ENCODE measurements at places on chromosomes 13 and 19.
A peak's percentile ranks its signal among the peaks of the same experiment; 100 is the strongest.

GRCh38 chr19:18672606-18673337 lies 10.7 kb upstream of the CRTC1 start:
- no peak for DNase-seq

- DNase-seq = peak; percentile 88
Measured at GRCh38 chr19:45693106-45693788, 781 bp downstream of the QPCTL start.

DNA sequence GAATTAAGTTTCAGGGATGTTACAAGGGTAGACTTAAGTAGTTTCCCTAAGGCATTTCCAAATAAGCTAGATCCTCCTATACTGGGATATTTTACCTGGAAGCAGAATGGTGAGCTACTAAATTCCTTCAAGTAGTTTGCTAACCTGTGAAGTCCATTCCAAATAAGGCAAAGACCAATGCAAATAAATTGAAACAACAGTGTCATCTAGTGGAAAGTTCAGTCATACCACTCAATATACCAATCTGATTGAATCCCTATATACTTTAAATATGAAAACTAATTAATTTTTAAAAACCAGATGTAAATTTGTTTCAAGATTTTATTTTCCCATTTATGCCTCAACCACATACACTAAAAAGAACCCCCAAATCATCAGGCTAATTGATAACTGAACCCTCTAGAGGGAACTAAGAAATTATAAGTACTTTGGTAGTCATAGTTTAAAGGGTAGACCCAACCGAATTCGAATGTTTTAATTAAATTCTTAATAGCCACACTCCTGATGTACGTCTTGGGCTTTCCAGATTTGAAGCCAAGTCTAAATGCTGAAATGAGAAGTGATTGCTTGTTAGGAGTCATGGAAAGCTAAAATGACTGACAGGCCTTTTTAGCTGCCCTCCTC lies 223.7 kb downstream of the TBC1D4 start:
- no peak for DNase-seq

GRCh38 chr19:14135985-14136508 lies 342 bp downstream of the ASF1B start:
- no peak for DNase-seq

DNA sequence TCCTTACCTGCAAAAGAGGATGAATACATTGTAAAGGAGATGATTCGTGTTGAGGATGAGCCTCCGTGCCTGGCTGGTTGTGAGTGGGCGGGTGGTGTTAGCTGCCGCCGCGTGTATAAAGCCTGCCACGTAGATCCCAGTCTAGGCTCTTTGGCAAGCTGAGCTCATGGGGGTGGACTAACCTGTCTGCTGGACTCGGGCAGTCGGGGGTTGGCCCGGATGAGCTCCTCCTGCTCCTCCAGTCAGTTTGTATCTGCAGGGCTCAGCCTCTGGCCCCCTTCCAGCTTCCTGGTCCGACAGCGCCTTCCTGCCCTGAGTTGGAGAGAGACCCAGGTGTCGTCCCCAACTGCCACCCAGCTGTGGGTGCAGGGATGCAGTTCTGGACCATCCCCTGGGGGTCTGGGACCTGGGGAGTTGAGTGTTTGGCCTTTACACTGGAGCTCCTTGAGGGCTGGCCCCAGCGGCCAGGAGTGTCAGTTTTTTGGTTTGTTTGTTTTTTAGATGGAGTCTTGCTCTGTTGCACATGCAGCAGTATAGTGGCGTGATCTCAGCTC lies 20.9 kb downstream of the TECR start:
- DNase-seq = no peak

- DNase-seq = no peak
Measured at GRCh38 chr13:78881751-78882150, 222.8 kb upstream of the OBI1 start.

- no peak for DNase-seq
Measured at GRCh38 chr13:29846475-29847256, 3.8 kb downstream of the UBL3 start.

DNA sequence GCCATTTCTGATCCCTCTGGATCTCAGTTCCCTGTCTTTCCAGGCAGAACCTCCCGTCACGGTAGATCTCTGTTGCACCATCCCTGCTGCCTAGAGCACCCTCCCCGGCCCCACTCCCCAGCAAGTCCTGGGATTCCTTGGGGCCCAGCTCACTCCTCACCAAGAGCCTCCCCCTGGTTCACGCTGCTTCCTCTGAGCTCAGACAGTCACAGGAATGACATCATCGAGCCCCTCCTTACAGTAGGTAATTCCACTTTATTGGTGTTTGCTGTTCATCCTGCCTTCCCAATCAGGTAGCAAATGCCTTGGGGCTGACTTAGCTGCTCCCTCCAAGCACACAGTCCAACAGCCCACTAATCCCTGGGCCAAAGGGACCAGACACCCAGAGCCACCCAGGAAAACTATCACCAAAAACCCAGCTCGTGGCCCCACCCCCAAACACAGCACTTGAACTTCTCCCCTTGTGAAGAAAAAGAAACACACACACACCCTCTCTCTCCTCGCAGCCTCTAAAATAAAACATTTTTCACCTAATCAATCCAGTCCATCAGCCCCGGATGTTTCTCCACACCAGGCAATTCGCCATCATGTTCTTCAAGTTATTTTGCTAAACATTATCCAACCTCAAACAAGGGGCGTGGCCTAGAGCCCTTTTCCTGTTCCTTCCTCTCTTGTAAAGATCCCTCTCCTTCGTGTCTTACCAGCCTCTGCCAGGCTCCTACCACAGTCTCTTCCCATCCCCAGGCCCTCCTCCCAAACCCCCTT lies 2.5 kb downstream of the NAPA start:
- no peak for DNase-seq

- DNase-seq = no peak
Measured at GRCh38 chr13:100825557-100825956, 151.0 kb upstream of the TMTC4 start.

GRCh38 chr13:102799426-102800144 lies 666 bp downstream of the BIVM start:
- DNase-seq = peak; percentile 44

DNA sequence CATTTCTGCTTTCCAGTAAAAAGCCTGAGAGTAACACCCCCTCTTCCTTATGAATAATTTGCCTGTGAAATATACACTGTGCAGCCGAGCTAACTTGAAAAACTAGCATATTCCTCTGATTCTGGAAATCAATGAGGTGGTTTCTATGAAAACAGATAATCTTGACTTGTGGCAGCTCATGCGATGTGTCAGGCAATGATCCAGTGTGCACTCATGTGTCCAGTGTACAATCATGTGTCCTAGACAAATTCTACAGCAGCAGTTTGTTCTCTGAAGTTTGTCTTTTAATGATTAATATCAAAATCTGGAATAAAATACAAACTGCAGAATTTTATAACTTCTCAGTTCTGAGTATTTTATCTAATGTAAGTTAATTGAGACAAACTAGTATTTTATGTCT lies 2213.9 kb upstream of the PCDH20 start:
- no peak for DNase-seq

DNA sequence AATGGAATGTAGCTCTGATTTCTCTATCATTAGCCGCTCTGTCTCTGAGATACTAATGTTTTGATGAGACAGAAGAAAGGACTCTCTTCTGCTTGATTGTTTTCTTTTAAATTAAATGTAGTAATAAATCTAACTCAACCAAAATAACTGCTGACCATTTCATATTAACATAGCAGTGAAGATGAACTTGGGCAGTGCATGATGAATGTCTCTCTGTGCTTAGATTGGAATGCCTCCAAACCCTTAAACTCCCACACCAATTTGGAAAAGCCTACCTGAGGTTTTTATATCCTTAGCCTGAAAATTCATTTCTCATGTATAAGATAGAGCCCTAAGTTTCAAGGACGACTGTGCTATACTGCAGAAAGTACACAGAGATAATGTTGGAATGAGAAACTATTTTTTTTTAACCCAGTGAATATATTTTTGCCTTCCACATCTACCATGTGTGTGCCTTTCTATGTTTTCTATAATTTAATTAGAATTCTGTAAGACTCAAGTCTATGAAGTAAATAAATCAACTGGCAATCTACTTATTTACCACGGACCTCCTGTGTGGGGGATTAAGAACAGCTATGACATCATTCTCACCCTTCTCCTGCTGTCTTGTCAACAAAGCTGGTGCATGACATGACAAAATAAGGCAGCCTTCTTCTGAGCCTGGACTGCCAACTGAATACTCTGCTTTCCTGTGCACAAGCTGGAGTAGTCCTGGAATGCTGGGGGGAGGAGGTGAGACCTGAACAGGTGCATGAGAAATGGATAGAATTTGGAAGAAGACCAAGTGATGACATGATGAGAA lies 155.5 kb downstream of the FGF9 start:
- DNase-seq = no peak

DNA sequence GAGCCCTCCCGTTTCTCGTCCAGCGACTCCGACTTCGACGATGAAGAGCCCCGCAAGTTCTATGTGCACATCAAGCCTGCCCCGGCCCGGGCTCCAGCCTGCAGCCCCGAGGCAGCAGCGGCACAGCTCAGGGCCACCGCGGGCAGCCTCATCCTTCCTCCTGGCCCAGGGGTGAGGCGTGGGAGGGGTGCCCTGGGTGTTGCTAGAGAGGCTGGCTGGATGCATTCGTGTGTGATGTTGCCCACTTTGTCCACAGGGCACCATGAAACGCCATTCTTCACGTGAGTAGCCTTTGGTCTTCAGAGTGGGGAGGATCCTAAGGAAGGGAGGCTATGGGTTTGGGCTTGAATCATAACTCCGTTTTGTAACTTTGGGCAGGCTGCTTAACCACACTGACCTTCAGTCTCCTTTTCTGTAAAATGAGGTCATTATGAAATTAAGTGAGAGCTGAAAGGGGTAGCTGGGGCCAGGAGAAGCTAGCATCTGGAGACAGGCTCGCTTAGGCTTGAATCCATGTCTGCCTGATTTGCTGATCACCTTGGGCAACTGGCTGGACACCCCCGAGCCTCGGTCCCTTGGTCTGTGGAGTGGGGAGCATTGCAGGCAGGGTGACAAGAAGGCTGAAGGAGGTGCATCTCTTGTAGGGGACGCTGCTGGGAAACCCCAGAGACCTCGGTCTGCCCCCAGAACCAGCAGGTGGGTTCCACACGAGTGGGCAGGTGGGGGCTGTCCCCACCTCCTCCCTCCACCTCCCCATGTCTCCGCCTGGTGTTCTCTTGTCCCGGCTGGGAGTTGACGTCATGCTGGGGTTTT lies 18.7 kb upstream of the B3GNT3 start:
- DNase-seq = no peak

- no peak for DNase-seq
Measured at GRCh38 chr13:99045396-99045795, 67.5 kb upstream of the DOCK9 start.

- DNase-seq = peak; percentile 70
Measured at GRCh38 chr13:42395086-42395821, 123.3 kb downstream of the AKAP11 start.

DNA sequence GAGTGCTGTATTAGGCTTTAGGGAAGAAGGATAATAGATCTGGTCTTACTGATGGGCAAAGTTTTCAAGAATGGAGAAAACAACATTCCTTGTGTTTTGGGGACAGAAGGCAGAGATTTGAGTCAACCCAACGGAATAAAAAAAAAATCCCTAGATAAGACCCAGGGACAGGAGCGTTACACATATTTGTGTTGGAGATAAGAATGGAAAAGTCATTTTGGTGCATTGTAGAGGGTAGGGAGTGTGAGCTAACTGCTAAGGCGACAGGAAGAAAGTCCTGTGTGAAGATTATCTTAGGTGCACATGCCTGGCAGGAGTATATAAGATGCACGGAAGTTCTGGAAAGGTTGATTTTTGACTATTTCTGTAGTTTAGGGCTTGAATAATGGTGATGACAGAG lies 450.3 kb upstream of the ARGLU1 start:
- no peak for DNase-seq

GRCh38 chr13:33058776-33059327 lies 42.6 kb downstream of the KL start:
- no peak for DNase-seq

DNA sequence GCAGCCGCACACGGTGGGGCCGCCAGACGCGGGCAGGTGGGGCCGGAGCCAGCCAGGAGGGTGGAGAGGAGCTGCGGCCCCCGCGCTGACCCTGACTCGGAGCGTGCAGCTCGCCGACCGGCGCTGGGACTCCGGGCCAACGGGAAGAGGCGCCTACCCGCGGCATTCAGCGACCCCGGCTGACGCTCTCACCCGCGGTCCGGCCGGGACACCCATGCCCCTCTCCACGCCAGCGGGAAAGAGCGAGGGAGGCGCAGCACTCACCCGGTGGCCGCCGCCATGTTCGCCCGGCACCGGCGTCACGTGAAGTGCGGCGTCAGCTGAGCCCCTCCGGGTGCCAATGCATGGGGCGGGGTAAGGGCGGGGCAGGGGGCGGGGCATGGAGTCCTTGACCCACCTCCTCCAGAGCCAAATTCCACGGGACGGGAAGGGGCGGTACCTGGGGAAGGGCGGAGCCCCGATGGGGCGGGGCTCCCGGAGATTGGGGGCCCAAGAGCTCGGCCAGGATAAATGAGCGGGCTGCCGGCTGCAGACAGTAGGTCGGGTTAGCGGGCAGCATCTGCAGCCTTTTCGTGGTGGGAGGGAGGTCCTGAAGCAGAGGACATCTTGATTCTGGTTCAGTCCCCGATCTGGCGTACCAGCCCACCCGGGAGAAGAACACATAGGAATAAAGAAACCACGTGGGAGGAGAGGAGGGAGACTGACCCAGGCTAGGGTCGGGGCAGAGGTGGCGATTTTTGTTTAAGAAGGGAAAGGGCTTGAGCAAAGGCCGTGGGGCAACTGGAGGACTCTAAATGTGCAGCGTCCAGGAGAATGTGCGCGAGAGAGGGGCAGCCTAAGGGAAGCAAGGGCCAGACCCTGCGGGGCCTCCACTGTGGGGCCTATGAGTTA lies at the start of gene PEPD:
Gene PEPD, minus strand, starts transcription at position 312 of the 891 bp plus-strand sequence. Its CDS starts 31 bp downstream, at position 281.
- DNase-seq = peak; percentile 92

DNA sequence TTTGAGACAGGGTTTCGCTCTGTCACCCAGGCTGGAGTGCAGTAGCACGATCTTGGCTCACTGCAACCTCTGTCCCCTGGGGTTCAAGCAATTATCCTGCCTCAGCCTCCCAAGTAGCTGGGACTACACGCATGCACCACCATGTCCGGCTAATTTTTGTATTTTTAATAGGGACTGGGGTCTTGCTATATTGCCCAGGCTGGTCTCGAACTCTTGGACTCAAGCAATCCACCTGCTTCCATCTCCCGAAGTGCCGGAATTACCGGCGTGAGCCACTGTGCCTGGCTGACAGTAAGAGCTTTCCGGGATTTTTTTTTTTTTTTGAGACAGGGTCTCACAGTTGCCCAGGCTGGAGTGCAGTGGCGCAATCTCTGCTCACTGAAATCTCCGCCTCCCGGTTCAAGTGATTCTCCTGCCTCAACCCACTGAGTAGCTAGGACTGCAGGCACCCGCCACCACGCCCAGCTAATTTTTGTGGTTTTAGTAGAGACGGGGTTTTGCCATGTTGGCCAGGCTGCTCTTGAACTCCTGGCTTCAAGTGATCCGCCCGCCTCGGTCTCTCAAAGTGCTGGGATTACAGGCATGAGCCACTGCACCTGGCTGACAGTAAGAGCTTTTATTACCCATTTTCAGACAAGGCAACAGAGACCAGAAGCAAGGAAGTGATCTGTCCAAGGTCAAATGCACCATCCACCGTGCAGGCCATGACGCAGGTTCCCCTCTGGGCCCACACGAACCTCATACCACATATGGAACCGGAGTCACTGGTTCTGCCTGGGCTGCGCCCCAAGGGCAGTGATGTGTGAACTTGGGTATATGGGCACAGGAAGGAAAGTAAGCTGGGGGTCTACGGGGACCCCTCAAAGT lies 21.0 kb downstream of the RFX1 start:
- peak; percentile 43 for DNase-seq

Measured in activated T-cell treated with anti-CD3 and anti-CD28 coated beads, Interleukin-2, amount 50 U/mL, for 48 hours (primary cell).